Testis (tissue), 5 donors: ENCODE measurements at places on chromosomes 5 and 9. TPM values are rescaled to one million over a fixed set of nuclear protein-coding genes. Genes with fewer than 3 reads are reported as not detected.
A peak's percentile ranks its signal among the peaks of the same experiment; 100 is the strongest.

DNA sequence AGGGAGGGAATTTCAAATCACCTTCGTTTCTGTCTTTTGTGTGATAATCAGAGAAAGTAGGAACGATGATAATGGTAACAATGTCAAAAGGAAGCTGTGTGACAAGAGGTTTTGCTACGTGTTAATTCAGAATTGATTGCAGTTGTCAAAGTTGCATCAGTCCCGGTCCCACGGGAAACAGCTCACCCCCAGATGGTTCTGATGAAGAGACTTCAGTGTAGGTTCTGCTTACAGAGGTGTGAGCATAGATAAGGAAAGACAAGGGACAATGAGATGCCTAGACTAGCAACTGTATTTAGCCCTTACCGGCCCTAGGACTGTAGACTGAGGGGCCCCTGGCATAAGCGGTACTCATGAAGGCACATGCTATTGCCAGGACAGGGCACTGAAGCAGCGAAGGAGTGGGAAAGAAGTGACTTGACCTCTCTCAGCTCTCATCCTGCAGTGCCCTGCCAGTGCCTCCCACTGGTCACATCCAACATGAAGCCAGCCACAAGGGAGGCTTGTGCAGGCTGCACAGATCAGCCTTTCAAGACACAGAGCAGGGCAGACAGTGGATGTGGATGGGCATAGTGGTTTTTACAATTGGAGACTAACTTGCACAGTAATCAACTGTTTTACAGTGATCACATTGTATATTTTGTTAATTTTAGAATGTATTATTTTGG lies 21.1 kb downstream of the PDE8B start:
- H3K4me1 ChIP-seq: no peaks in the 10 kb centered on the region
- H3K27me3 ChIP-seq: no peaks in the 10 kb centered on the region
- H3K27ac ChIP-seq: no peak overlapping the region

Gene FOXD4
- total RNA-seq: 1.2 TPM

DNA sequence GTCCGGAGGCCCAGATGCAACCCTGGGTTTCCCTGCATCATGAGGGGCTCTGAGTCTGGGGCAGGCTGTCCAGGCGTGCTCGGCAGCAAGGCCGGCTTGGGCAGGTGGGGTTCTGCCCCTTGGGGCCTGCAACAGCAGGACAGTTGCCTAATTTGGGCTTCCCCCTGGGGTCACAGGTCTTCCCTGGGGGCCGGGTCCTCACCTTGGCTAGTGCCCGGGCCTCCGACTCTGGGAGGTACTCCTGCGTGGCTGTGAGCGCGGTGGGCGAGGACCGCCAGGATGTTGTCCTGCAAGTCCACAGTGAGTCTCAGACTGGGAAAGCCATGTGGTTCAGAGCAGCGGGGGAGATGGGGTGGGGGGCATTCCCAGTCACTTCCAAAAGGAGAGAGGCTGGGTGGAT lies 82.1 kb upstream of the ASS1 start:
- DNase-seq: no peak
- no peak overlapping the region for H3K4me3 ChIP-seq
- H3K36me3 ChIP-seq: no peaks in the 10 kb centered on the region
- no peak overlapping the region for H3K27ac ChIP-seq

DNA sequence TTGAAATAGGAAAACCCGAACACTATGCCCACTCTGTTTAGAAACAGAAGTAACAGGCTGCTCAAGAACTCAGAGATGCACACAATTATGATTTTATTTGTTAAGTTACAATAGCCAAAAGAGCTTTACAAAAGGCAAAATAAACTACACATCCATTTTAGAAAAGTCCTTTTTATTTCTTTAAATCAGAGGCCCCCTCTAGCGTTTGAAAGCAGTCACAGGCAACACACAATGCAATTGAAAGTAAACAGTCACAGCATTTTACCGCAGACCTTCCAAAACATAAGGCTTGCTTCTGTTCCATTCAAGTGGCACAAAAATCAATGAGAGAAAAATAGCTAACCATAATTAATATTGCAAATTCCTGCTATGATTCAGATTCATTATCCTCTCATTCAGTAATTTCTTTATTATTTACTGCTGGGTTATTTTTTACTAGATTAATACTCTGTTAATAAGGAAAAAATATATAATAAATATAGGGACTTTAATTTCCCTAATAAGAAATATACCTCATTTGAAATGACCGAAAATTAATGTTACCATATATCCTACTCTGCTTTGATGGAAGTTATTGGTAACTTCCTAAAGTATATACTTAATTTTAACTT lies 78.3 kb downstream of the CEP120 start:
- no peaks in the 10 kb centered on the region for H3K36me3 ChIP-seq
- H3K4me1 ChIP-seq: no peaks in the 10 kb centered on the region
- no peak overlapping the region for H3K4me3 ChIP-seq
- H3K27ac ChIP-seq: no peak overlapping the region
- H3K27me3 ChIP-seq: no peaks in the 10 kb centered on the region

Gene CCDC183
- 41.1 TPM for total RNA-seq

Gene ST8SIA4
- total RNA-seq: 0.39 TPM

Gene HINT2
- 36.1 TPM for total RNA-seq

Gene SMIM33
- 0.16 TPM for total RNA-seq

GRCh38 chr5:163964671-163965070 lies 459.3 kb downstream of the MAT2B start:
- no peak overlapping the region for H3K4me3 ChIP-seq
- DNase-seq: no peak
- H3K4me1 ChIP-seq: no peaks in the 10 kb centered on the region
- no peaks in the 10 kb centered on the region for H3K27me3 ChIP-seq
- H3K36me3 ChIP-seq: no peaks in the 10 kb centered on the region

- no peak overlapping the region for H3K27ac ChIP-seq
- DNase-seq: no peak
- H3K4me1 ChIP-seq: no peaks in the 10 kb centered on the region
- no peak overlapping the region for H3K4me3 ChIP-seq
- no peaks in the 10 kb centered on the region for H3K27me3 ChIP-seq
- H3K36me3 ChIP-seq: no peaks in the 10 kb centered on the region
Measured at GRCh38 chr9:121542025-121542424, 42.4 kb upstream of the GGTA1 start.

Gene PPP6C
- 38.9 TPM for total RNA-seq

DNA sequence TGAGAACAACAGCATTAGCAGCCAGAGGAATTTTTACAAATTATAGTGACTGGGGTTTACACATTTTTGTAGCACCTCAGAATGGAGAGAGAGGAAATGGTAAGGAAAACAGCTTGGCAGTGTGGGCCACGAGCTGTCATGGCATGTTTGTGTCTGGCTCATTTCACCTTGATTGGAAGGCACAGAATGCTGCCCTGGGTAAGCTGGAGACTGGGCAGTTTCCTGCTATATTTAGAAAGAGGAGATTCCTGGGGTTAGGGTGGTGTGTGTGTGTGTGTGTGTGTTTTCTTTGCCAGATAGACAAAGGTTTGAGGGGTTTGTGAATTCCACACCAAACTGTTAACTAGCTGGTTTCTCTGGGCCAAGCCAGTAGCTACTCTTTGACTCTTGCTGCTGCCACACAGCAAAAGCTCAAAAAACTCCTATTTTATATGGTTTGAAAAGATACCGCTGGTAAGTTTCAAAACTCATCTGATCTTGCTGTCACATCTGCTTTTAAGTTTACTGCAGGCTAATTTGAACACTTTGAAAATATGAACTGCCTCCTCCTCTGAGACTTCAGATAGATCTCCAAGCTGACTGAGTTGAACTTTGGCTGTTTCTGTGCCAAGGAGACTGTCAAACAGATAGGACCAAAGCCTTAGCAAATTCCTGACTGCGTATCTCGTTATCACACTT lies 9.1 kb downstream of the ARHGAP26 start:
- no peaks in the 10 kb centered on the region for H3K27me3 ChIP-seq
- no peak for DNase-seq
- peaks cover 29% of the 10 kb centered on the region for H3K4me1 ChIP-seq
- H3K27ac ChIP-seq: no peak overlapping the region

DNA sequence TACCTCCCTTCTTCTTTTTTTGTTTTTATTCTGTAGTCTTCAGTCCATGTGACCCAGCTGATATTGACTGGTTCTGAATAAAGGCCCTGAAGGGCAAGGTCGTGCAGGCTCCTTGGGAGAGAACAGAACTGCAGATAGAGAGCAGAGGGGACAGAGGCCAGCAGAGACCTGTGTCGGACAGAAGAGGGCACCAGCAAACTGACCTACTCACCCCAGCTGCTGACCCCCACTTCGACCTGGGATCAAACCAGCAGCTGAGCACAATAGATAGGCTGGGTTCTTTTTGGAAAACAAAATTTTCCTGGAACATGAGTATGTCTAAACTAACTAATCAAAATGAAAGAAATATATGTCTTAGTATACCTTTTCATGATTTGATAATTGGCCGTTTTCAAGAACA lies 695.1 kb downstream of the NR2F1-AS1 start:
- no peak overlapping the region for H3K4me3 ChIP-seq
- H3K27me3 ChIP-seq: no peaks in the 10 kb centered on the region
- H3K27ac ChIP-seq: no peak overlapping the region
- H3K4me1 ChIP-seq: no peaks in the 10 kb centered on the region
- DNase-seq: peak; percentile 44

Gene PCDHB5
- total RNA-seq: 10.5 TPM

GRCh38 chr9:137064027-137064879 lies 6.1 kb downstream of the SAPCD2 start:
- peak; percentile 67 for DNase-seq
- H3K36me3 ChIP-seq: no peaks in the 10 kb centered on the region
- H3K4me3 ChIP-seq: no peak overlapping the region
- H3K27ac ChIP-seq: no peak overlapping the region

DNA sequence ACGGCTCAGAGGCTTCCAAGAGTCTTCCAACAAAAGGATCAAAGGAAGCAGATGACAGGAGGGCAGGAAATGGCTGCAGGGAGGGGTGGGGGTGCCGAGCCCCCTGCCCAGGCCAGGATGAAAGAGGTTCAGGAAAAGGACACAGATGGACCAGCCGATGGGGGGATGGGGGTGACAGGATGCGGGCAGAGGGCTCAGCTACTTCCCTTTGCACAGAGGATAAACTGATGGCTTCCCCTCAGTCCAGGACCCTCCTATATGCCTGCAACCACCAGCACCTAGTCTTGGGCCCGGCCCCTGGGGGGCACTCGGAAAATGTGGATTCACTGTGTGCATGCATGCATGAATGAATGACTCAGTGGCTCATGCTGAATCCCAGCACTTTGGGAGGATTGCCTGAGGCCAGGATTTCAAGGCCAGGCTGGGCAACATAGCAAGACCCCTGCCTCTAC lies 148.2 kb downstream of the C9orf50 start:
- H3K36me3 ChIP-seq: no peaks in the 10 kb centered on the region
- peak overlapping the region; percentile 86 for H3K27ac ChIP-seq
- H3K27me3 ChIP-seq: no peaks in the 10 kb centered on the region
- no peak overlapping the region for H3K4me3 ChIP-seq
- DNase-seq: no peak
- peaks cover 39% of the 10 kb centered on the region for H3K4me1 ChIP-seq

Gene CFAP77
- 20.9 TPM for total RNA-seq

GRCh38 chr9:83330207-83331196 lies 207.7 kb downstream of the FRMD3 start:
- no peaks in the 10 kb centered on the region for H3K27me3 ChIP-seq
- no peak overlapping the region for H3K27ac ChIP-seq
- no peak overlapping the region for H3K4me3 ChIP-seq
- H3K4me1 ChIP-seq: no peaks in the 10 kb centered on the region
- no peaks in the 10 kb centered on the region for H3K36me3 ChIP-seq
- no peak for DNase-seq

Gene CMYA5
- 33.8 TPM for total RNA-seq

GRCh38 chr9:134552349-134552990 lies 89.1 kb upstream of the COL5A1 start:
- H3K27me3 ChIP-seq: no peaks in the 10 kb centered on the region
- no peak overlapping the region for H3K4me3 ChIP-seq
- H3K4me1 ChIP-seq: no peaks in the 10 kb centered on the region
- no peak overlapping the region for H3K27ac ChIP-seq
- H3K36me3 ChIP-seq: no peaks in the 10 kb centered on the region
- DNase-seq: no peak

Gene GFPT2
- 21.7 TPM for total RNA-seq

DNA sequence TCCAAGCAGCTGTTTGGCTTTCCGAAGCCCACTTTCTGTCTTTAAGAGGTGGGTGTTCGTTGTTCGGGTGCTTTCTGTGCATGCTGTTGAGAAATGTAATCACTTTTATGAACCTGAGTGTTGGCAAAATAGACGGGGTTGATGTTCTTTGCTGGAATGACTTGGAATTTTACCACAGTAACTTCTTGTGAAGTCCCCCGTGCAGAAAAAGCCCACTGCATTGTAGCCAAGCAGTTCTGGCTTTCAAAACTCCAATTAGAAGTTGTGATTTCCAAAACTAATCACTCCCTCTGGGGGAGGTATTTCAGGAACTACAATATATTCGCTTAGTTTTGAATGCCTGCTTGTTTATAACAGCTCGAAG lies 111.1 kb downstream of the PAM start:
- DNase-seq: no peak
- no peaks in the 10 kb centered on the region for H3K36me3 ChIP-seq
- H3K4me1 ChIP-seq: peaks cover 18% of the 10 kb centered on the region

- H3K27me3 ChIP-seq: no peaks in the 10 kb centered on the region
- no peak overlapping the region for H3K27ac ChIP-seq
- no peak for DNase-seq
- H3K4me3 ChIP-seq: no peak overlapping the region
Measured at GRCh38 chr5:25688156-25688555, 1043.4 kb upstream of the CDH10 start.

GRCh38 chr9:135290086-135290485 lies 189.5 kb upstream of the PPP1R26 start:
- H3K4me1 ChIP-seq: no peaks in the 10 kb centered on the region
- H3K27ac ChIP-seq: no peak overlapping the region
- no peaks in the 10 kb centered on the region for H3K36me3 ChIP-seq

DNA sequence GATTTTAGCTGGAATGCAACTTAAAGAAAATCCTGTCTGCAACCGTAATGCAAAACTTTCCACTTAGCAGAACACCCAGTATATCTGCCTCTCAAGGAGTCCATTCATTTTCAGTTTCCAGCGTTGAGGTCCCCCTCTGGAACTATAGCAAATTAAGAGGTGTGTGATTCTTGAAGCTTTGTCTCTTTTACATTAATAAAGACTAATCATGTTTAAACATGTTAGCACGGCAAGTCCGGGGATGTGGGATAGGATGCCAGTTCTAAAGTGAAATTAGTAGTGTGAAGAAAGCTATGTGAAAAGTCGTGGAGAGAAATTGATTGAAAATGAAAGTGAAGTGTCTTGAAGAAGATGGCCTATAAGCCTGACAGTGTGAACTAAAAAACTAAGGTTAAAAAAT lies 429.1 kb downstream of the NR2F1-AS1 start:
- no peak for DNase-seq
- H3K27me3 ChIP-seq: no peaks in the 10 kb centered on the region
- H3K4me1 ChIP-seq: peaks cover 6% of the 10 kb centered on the region
- no peak overlapping the region for H3K27ac ChIP-seq
- no peaks in the 10 kb centered on the region for H3K36me3 ChIP-seq

Gene ADAMTSL1
- total RNA-seq: 6.7 TPM

Gene BTNL9
- total RNA-seq: 28.4 TPM

- no peak overlapping the region for H3K27ac ChIP-seq
- DNase-seq: no peak
- no peak overlapping the region for H3K4me3 ChIP-seq
- no peaks in the 10 kb centered on the region for H3K36me3 ChIP-seq
- H3K4me1 ChIP-seq: no peaks in the 10 kb centered on the region
Measured at GRCh38 chr5:148970228-148970627, 92.6 kb downstream of the SH3TC2 start.

- H3K36me3 ChIP-seq: no peaks in the 10 kb centered on the region
- H3K4me1 ChIP-seq: no peaks in the 10 kb centered on the region
- H3K27ac ChIP-seq: no peak overlapping the region
- DNase-seq: peak; percentile 34
Measured at GRCh38 chr5:58462623-58463230, 2.8 kb upstream of the PLK2 start.
